ENCODE measurements at places on chromosomes 2 and 18.
A peak's percentile ranks its signal among the peaks of the same experiment; 100 is the strongest.

DNA sequence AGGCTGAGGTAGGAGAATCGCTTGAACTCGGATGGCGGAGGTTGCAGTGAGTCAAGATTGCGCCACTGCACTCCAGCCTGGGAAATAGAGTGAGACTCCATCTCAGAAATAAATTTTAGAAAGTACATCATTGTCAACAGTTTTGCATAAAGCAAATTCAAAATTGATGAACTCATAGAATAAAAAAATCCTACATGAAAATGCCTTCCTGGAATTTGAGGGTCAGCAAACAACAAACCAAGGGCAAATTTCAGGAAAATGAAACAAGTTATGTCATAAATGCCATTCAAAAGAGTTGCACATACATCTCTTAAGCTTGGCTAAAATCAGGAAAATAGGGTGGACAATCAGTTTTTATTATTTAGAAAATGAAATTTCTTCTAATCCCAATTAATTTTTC, 45.1 kb downstream of the COL5A2 start:
- DNase-seq = no peak

DNA sequence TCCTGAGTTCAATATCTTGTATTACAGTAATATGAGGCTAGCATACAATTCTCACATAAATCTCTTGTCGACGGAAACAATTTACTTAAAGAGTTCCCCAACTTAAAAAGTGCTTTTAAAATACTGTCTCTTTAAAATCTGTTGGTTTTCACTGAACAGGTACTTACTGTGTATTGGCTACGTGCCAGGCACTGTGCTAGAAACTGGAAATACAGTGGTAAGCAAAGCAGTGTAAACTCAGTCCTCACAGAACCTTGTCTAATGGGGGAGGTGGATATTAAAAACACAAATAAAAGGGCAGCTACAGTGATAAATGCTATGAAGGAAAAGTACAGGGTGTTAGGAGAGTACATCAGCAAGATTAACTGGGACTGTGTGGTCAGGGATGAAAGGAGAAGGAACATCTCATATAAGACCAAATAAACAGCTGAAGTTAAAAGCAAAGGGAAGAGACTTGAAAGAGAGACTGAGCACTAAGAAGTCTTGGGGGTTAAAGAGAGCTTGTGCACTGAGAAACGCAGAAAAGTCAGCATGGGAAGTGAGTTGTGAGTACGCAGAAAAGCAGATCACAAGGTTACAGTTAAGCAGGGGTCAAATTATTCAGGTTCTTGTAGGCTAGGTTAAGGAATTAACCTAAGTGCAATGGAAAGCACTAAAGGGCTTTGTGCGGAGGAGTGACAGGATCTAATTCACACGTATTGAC, 52.5 kb downstream of the USP40 start:
- DNase-seq = no peak

- peak; percentile 82 for DNase-seq
These were observed 102.4 kb downstream of the TRIB2 start for GRCh38 chr2:12819103-12819475.

DNA sequence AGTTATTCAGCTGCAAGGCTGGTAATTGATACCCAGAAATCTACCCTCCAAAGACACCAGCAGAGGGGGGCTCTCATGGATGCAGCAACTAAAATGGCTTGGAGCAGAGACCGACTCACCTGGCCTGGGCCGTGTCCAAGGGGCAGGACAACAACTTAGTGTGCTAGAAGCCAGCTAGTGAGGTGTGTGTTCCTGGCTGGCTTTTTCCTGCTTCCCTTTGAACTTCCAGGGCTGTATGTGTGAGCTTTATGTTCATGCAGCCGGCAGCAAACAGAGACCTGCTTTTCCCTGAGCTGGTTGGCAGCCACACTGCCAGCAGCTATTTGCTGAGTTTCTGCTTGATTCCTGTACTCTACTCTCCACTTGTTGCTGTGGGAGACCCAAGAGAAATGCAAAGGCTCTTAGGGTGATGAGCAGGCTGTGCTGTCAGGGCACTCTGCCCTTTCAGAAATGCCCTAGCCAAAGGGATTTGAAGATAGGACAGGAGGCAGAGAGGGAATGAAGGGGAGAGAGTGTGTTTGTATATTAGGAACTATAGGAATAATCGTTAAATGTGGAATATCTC, 23.7 kb upstream of the GRP start:
- no peak for DNase-seq

DNA sequence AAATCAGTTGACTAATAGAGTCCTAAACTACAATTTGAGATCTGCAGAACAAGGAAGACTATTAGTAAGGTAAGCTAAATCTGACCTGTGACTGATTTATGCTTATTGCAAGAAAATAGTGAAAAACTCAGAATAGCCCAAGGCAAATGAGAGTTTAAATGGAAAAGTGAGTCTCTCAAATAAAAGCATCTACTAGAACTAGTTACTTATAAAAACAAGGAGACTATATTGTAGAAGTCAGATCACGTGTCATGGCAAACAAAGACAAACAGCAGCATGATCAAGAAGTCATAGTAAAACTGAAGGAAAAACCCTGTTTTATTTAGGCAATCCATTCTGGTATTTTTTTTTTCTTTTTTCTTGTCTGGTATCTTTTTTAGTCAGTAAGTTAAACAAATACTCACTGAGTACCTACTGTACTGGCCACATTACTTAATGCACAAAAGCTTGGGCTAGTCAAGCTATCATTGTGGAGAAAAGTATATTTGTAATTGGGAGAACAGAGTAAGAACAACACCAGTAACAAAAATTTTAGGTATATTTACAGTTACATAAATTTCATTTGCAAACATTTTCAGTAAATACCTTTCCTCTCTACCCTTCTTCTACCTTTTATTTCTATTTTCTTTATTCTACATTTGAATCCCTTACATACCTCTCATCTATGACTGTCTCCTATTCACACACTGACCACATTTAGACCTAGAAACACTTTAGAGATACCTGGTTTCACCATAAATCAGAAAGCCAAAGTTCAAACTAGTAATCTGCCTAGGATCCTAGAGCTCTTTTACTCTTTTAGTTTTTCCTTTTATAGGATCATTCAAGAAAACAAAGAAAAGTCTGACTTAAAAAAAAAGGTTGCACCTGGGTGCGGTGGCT, 23.7 kb downstream of the CCDC88A start:
- DNase-seq = no peak
